Activated CD4-positive, CD25-positive, alpha-beta regulatory T cell treated with anti-CD3 and anti-CD28 coated beads, Interleukin-2, amount 50 U/mL, for 24 hours (primary cell): ENCODE measurements at places on chromosomes 5 and 9.

DNA sequence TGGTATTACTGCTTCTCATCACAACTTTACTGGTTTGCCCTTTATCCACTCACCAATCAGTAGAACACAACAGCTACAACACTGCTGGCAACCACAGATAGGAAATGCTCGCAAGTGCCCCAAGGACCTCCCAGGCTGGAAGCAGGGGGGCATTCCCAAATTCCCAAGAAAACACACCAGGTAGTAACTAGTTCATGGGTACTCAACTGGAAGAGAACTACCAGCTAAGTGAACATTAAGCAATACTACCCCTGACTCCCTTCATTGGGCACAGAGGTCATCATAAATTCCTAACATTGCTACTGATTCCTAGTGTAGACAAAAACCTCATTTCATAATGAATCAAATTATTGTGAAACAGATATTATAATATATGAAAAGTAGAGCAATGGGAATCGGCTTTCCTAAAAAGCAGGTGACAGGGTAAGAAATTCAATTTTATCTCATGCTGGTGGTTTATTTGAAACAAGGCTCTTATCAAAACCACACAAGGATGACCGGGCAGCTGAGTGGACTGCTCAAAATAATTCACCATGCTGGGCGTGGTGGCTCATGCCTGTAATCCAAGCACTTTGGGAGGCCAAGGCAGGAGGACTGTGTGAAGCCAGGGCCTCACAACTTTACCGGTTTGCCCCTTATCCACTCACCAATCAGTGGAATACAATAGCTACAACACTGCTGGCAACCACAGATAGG is 81.6 kb downstream of the TLE1 start:
- no peak for ATAC-seq

GRCh38 chr5:80094236-80094738 is 59.1 kb downstream of the THBS4 start:
- ATAC-seq: no peak

- no peak for ATAC-seq
These were observed 35.1 kb upstream of the ORM1 start for GRCh38 chr9:114287763-114288192.

- ATAC-seq: no peak
These were observed 147.2 kb downstream of the PDE4D start for GRCh38 chr5:59746241-59746765.

DNA sequence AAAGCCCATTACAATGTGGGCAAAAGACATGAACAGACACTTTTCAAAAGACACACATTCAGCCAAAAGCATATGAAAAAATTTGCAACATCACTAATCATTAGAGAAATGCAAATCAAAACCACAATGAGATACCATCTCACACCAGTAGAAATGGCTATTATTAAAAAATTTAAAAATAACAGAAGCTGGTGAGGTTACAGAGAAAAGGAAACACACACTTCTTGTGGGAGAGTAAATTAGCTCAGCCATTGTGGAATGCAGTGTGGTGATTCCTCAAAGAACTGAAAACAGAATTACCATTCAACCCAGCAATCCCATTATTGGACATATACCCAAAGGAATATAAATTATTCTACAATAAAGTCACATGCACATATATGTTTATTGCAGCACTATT is 585.2 kb upstream of the TUSC1 start:
- ATAC-seq: no peak

- no peak for ATAC-seq
These were observed 430.7 kb downstream of the BRINP1 start for GRCh38 chr9:118938581-118938980.

DNA sequence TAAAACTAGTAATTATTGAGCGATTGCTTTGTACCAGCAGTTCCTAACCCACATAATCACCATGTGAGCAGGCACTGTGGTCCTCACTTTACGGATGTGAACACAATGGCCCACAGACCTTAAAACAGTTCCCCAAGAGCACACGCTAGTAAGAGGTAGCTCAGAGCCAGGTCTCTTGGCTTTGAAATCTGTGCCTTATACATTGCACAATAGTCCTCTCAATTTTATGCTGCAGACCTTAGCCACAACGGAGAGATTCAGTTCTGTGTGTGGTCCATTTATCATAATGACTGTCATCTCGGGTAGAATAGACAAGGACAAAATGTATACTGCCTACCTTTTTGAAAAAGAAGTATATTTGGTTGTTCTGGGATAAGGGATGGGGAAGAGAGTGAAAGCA is 289.0 kb upstream of the ANKRD55 start:
- no peak for ATAC-seq

DNA sequence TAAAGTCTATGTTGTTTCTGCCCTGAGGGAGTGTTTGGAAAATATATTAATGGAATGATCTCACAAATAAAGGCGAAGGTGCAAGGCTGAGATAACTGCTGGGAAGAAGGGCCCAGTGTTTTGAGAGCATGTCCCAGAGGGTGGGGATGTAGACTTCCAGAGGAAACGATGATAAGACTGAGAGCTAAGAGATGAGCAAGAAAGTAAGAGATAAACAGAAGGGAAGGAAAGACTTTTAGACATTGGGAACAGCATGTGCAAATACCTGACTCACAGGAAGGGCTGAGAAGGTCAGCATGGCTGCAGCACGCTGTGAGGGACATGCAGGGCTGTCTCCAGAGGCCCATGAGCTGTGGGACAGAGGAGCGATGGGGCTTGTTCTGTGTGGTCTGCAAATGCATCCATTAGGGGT is 19.9 kb upstream of the ADRB2 start:
- ATAC-seq: no peak

DNA sequence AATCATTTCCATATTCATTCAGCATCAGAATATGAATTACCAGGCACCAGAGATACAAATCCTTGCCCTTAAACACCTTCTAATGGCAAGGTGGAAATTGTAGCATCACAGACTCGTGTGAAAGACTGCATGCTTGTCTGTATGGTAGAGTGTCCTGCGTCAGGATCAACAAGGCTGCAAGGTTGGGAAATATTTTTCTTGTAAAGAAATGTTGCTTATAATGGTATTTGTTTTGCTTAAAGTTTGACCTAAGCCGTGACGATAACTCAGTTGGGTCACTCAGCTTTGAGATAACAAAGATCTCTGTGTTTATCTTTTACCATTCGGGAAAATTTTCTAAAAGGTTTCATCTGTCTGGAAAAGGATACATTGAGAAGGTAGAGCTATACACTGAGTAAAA is 87.6 kb downstream of the BASP1 start:
- no peak for ATAC-seq
